ENCODE measurements at places on chromosomes 16 and 17. TPM values are rescaled to one million over a fixed set of nuclear protein-coding genes. Genes with fewer than 3 reads are reported as not detected.

- DNase-seq, result no peak
Measured at GRCh38 chr17:61218438-61218837, 181.2 kb upstream of the TBX2 start.

DNA sequence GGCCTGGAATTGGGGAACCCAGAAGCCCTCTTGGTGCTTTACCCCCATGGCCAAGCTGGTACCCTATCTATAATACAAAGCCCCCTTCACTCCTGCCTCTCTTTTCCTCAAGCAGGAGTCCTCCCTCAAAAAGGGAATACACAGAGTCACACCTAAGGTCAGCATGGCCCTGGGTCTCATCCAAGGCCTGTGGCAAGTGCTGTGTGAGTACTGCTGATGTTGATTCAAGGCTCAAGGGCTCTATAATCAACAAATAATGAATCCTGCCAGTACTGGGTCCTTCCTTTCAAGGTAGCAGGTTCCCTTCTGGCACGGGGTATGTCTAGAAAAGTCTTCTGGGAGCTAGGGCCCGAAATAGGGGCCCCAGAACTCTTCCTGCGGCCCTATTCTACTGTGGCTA lies 187.3 kb downstream of the CYB561 start:
- no peak for DNase-seq

DNA sequence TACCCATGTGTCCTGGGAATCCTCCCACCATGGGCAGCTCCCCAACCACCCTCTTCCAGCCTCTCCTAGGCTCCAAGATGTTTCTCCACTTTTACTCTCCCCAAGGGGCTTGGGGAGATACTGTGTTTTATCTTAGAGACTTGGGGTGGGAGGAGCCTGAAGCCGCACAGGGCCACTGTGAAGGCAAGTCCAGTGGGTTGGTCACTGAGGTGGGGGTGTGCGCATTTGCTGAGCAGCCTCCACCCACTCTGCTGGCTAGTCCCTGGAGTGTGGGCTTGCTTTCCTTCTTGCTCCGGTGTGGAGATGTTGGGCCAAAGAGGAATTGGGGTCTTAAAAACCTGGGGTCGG lies 4.1 kb upstream of the CLDN9 start:
- DNase-seq, result no peak

DNA sequence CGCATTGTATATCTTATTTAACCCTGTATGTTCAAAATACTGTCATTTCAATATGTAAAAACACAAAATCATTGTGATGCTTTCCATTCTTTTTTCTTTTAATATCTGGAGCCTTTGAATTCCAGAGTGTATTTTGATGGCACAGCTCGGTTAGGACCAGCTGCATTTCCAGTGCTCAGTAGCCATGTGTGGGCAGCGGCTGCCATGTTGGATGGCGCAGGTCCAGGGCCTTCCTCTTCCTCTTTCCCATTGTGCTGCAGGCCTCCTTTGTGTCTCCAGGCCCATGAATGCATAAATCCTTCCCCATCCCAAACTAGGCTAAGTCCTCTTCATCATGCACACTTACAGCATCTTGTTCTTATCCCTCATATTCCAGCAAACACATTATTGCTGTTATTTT lies 13.0 kb downstream of the IRX3 start:
- DNase-seq, result no peak

GRCh38 chr17:39144416-39144840 lies 7.0 kb downstream of the PLXDC1 start:
- no peak for DNase-seq

GRCh38 chr16:23283571-23283970 lies 18.5 kb upstream of the SCNN1B start:
- no peak for DNase-seq

DNA sequence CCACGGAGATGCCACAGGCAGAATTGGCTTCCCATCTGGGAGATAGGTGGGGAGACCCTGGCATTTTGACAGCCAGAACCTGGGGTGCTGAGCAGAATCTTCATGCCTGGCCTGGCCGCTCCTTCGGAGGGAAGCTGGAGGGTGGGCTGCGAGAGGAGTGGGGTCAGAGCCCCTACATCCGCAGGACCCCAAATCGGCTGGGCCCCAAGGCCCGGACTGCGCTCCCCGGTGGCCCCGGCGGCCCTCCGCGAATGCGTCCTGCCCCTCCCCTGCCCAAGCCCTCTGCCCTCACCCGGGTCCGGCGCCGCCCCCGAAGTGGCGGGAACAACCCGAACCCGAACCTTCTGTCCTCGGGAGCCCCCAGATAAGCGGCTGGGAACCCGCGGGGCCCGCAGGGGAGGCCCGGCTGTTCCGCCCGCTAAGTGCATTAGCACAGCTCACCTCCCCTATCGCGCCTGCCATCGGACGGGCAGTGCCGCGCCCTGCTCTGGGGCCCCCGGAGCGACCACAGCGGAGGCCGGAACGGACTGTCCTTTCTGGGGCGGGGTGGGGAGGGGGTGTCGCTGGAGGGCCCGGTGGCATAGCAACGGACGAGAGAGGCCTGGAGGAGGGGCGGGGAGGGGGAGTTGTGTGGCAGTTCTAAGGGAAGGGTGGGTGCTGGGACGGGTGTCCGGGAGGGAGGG lies 850 bp upstream of the PNMT start:
- peak; percentile 40 for DNase-seq

DNA sequence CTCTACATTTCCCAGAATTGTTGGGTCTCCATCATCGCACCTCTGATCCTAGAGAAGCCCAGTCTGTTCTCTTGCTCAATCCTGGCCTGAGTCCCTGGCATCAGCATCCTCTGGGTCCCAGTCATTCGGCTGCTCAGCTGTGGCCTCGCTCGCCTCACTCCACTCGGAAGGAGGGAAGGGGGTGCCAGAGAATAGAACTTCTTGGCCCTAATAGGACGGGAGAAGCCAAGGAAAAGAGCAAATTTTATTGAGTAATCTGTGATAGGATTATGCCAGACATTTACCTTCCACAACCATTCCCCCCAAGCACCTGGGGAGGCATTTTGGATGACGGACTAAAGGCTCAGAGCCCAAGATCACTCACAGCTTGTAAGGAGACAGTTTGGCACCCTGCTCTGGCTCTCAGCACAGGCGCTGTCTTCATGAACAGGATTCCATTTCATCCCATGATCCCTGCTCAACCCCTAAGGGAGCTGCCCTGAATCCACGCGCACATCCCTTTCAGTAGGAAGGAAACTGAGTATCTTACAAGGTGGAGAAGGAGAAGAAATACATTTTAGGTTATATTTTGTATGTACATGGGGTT lies 498 bp upstream of the CLEC10A start:
- DNase-seq, result no peak

DNA sequence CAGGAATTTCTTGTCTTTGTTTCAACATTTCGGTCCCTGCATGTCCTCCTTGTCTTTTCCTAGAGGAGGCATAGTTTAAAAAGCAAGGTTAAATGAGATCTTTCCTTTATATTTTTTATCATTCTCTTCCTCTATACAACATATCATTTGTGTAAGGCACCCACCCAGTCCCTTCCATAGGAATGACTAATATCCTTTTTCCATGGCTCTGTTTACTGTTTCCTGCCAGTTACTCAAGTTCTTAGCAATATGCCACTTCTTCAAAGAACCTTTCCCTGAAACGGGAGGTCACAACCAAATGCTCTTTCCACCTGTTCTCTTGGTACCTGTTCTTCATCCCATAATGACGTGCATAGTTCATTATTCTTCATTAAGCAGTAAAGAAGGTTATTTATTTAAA lies 1237.1 kb upstream of the GOT2 start:
- DNase-seq, result no peak

Gene NCBP3
- 55.9 TPM for total RNA-seq

Data from natural killer cell (primary cell).